Stimulated activated CD8-positive, alpha-beta memory T cell treated with anti-CD3 and anti-CD28 coated beads, Interleukin-7, amount 100 ng/mL, for 1 hour (primary cell): ENCODE measurements at places on chromosomes 5 and 9.

DNA sequence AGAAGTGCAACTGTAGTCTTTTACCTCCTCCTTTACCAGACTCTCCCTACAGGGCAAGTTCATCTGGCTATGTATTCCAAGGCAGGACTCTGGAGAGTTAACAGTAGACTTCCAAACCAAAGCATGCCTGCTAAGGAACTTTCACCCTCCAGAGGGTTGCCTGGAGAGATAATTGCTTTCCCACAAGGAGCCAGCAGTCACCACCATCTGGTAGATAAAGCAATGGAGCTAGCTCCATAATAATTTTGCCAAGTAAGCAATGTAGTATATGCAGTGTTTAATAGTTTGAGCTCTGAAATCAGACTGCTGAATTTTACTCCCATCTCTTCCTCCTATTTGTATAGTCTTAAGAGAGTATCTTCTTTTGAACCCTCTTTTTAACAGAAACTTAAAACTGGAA, 566.8 kb upstream of the PTGER4 start:
- no peak for DNase-seq

GRCh38 chr9:121198512-121199042, 3.1 kb downstream of the RAB14 start:
- no peak for DNase-seq

DNA sequence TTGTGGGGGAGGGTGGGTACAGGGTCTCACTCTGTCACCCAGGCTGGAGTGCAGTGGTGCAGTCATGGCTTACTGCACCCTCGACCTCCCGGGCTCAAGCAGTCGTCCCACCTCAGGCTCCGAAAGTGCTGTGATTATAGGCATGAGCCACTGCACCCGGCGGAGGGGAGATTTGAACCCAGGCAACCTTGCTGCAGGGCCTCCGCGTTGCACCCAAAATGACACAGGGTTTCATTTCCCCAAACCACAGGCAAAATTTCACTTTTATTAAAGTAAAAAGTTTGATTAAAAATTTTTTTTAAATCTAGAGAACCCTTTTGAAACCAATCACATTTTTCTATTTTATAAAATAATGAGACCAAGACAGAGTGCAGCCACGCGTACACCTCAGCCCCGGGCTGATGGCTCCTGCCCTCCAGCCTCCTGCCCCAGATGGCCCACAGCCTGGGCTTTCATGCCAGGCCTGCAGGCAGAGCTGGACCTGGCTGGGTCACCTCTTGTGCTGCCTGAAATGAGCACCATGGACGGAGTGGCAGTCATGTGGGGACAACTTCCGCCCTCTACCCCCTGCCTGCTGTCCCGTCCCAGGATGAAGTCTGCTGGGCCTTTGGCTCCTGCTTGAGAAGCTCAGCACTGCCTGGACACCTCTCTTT, 30.5 kb downstream of the USP20 start:
- no peak for DNase-seq

DNA sequence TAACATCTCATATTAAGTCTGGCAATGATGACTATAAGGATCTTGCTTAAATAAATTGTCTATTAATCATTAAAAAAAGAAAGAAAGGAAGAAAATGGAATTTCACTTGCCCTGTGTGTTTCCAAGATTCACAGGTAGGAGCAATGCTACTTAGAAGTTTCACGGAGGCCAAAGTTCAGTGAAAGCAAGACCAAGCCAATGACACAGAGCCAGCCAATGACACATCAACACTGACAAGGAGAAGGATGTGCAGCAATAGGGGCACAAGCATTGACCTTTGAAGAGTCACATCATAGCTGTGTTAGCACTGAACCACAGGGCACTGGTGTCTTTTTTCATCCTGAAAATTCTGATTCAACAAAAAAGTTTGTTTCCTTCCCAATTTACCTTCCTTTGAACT, 364.3 kb downstream of the PDE4D start:
- DNase-seq: no peak
